Stimulated activated CD8-positive, alpha-beta memory T cell treated with anti-CD3 and anti-CD28 coated beads, Interleukin-4, amount 100 ng/mL, for 1 hour (primary cell): ENCODE measurements at places on chromosomes 6 and 20.

- no peak for DNase-seq
Measured at GRCh38 chr6:163241683-163242082, 172.8 kb upstream of the QKI start.

- no peak for DNase-seq
Measured at GRCh38 chr6:162538643-162539064, 188.9 kb downstream of the PRKN start.

DNA sequence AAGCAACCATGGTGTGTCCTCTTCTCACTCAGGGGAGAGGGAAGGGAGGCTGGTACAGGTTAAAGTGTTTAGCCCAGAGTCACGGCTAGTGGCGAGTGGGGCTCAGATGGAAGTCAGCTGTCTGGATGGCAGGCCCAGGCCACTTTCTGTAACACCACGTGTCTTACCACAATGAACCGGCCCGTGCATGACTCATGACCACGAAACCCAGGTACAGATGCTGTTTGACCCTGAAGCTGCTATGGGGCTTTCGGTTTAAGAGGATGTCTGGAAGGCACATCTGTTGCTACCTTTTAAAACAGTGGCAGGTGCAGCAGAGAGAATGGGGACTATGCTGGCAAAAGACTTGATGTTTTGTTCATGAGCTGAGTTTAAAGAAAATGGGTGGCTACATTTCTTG lies 36.5 kb upstream of the MPC1 start:
- no peak for DNase-seq

- DNase-seq = no peak
Measured at GRCh38 chr20:58433759-58434158, 44.7 kb downstream of the VAPB start.

DNA sequence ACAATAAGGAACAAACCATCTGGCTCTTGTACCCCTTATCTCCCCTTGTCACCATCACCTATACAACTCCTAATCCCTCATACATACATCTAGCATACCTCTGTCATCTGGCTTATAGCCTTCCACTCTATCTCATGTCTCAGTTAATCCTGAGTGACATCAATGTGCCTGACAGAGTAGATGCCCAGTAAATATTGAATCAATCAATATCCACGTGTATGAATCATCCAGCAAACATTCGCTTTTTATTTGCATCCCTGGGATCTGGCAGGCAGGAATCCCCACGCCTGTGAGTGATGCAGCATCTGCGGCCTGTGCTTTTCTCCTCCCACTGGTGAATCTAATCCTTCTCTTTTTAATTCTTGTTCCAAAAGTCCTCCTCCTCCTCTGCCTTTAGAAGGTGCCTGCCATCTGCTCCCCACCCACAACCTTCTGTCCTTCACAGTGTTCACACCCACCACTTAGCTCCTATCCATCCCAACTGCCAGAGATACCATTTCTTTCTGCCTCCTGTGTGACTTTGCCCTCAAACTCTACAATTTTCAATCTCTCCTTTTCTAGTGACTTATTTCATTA lies 37.6 kb downstream of the ZNF391 start:
- DNase-seq = no peak

GRCh38 chr20:63529861-63530787 lies 7.1 kb downstream of the PTK6 start:
- no peak for DNase-seq

DNA sequence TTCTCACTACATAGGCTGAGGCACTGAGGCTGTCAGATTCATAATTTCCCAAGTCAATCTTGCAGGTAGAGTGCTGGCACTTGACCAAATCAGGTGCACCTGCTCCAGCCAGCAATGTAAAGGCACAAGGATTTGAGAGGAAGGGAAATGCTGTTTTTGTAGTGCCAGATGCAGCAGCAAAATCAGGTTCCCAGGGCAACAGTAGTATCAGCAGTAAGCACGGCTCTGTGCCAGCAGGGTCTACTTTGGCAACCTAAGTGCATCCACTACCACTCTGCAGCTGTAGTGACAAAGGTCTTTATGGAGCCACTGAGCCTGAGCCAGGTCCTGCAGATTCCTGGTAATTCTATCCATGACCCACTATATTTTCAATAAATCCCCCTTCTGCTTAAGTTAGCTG lies 329.5 kb downstream of the TPBG start:
- no peak for DNase-seq

DNA sequence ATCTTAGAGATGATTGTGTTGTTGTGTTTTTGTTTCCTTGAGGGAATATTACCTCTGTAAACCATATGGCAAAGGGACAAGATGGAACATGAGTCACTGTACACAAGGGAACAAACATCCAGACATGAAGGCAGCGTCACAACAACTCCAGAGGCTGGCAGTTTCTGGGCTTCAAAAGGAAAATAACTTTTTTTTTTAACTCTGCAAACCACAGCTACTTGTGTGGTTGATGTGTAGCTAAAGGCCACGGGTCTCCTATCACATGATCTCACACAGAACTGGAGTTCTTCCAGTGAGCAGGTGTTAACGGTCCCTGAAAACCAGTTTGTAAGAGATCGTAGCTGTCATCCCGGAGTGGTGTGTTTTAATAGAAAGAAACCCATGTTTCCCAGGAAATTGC lies 33.2 kb upstream of the HBS1L start:
- no peak for DNase-seq

- DNase-seq = no peak
Measured at GRCh38 chr6:168581236-168581635, 140.3 kb downstream of the SMOC2 start.

DNA sequence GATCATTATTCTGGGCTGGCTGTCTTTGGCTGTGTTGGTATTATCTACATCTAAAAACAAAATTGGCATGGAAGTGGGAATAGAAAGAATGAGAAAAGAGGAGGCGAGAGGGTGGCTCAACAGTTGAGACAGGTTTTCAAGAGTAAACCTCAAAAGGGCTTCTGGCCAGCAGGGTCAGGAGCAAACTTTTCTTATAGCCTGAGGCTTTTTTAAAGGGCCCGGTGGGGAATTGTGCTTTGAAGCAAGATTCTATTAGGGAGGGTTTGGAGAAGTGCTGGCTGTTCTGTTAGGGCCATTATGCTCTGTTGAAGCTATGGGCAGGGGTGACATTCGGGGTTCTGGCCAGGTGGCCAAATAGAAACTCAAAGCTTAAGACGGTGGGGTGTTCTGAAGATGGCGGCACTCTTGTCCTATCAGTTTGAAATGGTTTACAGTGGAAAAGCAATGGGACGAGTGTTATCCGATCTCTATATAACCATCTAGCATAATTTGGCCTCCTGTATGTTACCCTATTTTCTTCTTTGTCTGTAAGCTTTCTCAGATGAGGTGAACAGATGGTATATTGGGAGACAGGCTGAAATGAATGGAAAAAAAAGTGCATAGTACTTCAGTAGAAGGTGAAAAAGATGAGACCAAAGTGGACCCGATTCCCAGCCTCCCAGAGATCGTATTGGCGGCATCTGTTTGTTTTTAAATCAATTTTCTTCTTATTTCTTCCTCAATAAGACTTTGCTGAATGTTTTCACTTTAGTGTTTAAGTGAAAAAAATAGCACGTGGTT lies 132.1 kb upstream of the CNR1 start:
- no peak for DNase-seq

GRCh38 chr6:154874773-154875592 lies 120.1 kb upstream of the TIAM2 start:
- DNase-seq = no peak

DNA sequence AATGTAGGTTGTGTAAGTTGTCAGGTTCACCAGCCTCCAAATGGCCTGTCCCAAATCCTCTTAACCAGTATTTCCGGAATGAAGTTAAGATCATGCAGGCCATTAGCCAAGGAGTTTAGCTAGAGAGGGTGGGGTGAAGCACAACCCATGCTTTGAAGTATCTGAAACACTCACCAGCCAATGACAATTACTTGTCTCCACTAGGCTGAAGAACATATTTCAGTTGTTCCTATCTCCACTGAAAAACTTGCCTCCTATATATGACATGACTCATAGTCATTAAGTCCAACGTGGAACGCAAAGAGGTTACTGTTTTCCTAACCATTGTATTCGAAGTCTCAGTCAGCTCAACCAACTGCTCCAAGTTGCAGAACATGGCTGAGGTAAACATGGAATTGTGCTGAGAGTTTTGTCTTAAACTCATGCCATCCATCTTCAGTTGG lies 37.4 kb upstream of the TNFAIP3 start:
- DNase-seq = no peak

DNA sequence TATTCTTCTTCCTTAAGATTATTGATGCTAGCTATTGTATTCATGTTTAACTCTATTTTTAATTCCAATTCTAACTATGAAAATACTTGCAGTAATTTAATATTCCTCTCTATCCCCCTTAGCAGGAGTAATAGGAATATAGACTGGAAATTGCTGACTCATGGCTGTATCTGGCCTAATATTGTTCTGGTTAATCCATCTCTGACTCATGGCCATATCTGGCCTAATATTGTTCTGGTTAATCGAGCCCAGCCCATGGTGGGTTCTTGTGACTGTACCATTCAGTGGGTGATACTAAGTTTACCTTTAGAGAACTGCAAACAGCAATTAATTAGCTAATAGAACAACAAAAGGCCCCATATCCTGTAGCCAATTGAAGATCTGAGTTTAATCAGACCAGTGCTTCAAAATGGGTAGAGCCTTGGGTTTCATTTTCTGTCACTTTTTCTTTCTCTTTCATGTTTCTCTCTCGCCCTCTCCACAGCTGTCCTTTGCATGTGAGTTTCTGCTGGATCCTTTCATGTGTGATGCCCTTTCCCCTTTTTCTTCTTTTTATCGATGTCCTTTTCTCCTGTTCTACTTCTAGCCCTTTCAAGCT lies 50.6 kb downstream of the SLC22A3 start:
- no peak for DNase-seq

GRCh38 chr6:88547768-88548167 lies 381.6 kb upstream of the CNR1 start:
- DNase-seq = no peak

DNA sequence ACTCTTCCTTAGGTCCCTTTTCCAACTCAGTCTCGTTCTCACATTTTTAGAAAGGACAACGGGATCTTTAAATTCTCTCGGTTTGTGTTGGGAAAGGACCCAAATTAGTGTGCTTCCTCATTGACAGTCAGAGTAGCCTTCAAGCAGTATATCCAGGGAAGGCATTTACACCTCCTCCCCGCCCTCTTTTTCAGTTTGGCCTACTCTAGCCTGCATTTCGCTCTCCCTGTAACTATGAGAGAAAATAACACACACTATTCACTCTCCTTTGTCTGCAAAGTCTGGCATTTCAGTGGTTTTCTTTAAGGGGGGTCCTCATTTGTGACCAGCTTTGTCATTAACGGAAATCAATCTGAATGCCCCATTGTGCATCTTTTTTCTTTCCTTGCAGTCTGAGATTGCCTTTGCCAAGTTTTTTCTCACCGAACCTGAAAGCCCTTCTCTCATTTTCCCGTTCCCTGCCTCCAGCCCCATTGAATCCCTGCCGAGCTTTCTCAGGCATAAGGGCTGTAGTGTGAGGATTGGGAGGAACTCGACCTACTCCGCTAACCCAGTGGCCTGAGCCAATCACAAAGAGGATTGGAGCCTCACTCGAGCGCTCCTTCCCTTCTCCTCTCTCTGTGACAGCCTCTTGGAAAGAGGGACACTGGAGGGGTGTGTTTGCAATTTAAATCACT lies 393 bp upstream of the FABP7 start:
- no peak for DNase-seq
